Sciatic nerve (tissue), 2 donors: ENCODE measurements at places on chromosomes 16 and 17.

DNA sequence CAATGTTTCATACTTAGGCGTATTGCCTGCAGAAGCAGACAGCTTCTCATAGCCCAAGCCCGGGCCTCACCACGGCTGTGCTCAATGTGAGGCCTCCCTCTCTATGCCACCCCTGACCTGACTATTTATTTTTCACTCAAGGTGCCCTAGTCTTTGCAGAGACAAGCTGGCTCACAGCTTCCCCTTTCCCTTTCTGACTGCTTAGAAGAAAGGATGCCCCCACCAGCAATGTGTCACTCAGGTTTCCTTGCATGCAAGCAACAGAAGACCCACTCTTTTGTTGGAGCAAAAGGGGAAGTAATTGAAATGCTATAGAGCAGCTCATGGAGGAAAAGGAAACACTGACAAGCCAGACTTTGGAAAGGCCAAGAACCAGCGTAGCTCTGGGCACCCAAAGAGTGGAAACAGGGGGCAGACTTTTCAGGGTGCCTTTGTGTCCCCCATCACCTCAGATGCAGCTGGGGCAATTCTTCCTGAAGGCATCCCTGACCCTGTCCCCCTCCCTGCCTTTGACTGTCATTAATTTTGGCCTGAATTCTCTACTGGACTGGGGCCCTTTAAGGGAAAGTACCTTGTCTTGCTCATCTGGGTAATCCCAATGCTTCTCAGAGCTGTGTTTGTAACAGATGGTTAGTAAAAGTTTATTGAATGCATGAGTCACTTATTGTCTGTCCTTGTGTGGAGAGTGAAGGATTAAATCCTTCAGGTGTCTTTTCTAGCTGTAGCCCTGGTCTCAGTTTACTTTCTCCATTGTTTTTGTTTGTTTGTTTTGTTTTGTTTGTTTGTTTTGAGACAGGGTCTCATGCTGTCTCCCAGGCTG is 17.8 kb downstream of the RGS9 start:
- DNase-seq: no peak

- DNase-seq: no peak
These were observed 9.9 kb downstream of the FMNL1 start for GRCh38 chr17:45231481-45232116.

- no peak for DNase-seq
These were observed 1.7 kb downstream of the NUPR1 start for GRCh38 chr16:28537076-28537475.

- DNase-seq: no peak
These were observed 36.1 kb upstream of the CBFA2T3 start for GRCh38 chr16:89013111-89013510.

GRCh38 chr17:59366773-59367656 is 35.6 kb downstream of the YPEL2 start:
- no peak for DNase-seq

GRCh38 chr17:76445697-76446448 is 7.1 kb downstream of the UBE2O start:
- DNase-seq: no peak

DNA sequence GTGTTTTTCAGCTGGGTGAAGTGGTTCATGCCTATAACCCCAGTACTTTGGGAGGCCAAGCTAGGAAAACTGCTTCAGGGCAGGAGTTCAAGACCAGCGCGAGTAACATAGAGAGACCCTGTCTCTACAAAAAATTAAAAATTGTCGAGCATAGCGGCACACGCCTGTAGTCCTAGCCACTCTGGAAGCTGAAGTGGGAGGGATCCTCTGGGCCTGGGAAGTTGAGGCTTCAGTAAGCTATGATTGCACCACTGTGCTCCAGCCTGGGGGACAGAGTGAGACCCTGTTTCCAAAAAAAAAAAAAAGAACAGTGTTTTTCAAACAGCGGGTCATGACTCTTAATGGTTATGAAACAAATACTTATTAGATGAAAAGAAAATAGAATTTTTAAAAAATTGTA is 2.3 kb upstream of the CYTH1 start:
- DNase-seq: no peak

DNA sequence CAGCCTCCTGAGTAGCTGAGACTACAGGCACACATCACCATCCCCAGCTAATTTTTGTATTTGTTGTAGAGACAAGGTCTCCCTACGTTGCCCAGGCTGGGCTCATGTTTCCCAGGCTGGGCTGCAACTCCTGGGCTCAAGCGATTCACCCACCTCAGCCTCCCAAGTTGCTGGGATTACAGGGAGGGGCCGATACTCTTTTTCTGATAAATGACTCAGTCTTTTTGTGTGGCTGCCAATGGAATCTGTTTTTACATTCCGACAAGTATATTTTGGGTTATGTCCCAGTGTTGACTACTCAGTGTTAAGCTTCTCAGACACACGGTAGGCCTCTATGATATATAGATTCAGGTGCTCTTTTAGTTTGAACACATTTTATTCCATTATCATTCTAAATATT is 58.1 kb downstream of the SLFN11 start:
- DNase-seq: no peak

DNA sequence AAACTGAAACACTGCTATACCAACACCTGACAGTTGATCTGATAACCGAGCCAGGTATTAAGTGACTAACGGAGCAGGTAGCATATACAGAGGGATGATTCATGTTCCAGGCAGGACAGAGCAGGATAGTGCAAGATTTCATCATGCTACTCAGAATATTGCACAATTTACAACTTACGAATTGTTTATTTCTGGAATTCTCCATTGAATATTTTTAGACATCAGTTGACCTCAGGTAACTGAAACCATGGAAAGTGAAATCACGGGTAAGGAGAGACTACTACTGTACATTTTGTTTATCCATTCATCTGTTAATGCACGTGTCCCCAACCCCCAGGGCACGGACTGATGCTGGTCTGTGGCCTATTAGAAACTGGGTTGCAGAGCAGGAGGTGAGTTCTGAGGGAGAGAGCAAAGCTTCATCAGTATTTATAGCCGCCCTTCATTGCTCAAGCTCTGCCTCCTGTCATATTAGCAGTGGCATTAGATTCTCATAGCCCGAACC is 14.5 kb upstream of the PPM1E start:
- no peak for DNase-seq

GRCh38 chr17:29119265-29119664 is 60.9 kb downstream of the MYO18A start:
- DNase-seq: no peak

DNA sequence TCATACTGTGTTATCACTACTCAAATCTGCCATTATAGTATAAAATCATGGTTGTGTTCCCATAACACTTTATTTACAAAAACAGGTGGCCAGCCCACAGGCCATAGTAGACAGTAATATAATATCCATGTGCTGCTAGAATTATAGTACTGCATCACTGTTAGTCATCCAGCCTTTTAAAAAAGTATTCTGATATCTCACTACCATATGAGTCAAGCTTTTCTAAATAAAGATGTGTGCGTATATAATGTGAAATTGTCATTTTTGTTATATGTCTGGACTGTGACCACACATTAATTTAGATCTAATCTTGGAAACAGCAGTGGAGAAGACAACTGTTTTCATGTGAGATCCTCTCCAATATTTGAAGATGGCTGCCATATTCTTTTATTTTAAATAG is 1049.1 kb upstream of the GOT2 start:
- DNase-seq: no peak

GRCh38 chr16:85984231-85984880 is 85.4 kb downstream of the IRF8 start:
- DNase-seq: peak; percentile 42

DNA sequence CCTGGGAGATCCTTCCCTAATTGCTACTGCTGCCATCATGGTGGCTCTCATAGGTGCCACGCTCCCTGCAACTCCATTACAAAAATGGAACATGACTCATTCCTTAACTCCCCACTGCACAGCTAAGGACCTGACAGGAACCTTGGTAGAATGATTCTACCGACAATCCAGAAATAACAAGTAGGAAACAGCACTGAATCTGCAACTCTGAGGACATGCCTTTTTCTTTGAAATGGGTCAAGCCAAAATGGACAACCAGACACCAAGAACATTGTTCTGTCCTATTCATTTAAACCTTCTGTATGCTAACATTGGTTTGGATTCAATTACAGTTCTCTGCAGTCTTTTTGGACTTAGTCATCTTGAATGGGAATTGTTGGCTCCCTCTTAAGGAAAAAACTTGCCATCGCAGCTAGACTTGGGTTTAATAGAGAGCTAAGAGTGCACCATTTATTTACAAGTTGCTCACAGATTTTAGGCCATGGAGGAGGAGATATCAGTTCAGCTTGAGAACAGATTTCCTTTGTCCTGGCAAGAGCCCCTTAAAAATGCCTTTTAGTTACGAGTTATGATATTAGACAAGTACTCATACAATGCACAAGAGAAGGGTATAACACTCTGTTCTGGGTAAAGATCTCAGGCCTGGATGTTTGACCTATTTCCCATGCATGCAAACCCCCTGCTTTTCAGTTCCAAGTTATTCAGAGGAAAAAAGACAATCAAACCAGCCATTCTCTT is 20.9 kb upstream of the NSRP1 start:
- DNase-seq: no peak

DNA sequence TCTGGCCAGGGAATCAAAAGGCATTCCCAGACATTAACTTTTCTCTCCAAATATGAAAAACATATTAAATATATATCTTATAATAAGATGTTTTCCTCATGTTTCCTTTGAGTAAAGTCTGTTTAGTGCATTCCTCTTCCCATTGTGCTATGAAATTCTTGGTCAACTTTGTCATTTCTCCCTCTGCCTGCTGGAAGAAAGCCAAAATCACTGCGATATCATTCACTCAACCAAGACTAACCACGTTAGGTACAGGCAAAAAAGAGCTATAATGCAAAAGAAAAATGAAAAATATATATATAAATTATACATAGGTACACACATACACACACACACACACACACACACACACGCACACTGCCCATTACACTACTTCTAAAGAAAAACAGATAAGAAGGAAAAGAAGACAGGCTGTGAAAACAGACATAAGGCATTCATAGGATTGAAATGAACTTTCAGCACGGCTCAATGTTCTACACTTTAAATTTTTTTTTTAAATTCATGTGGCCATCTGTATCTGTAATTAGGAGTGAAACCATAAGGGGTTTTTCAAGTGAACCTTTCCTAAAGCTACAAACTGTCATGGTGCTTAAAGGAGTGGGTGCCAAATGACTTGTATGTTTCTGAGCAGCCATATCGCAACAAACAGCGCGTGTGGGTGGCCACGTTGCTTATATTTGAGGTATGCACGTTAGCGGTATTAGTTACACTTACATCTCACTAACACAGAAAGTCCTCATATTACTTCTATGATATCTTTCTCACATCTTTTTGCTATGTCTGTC is 71.6 kb upstream of the PSMD7 start:
- no peak for DNase-seq

- DNase-seq: no peak
These were observed 412.1 kb downstream of the RBFOX1 start for GRCh38 chr16:7744546-7745264.

- no peak for DNase-seq
These were observed 617.0 kb upstream of the CDH5 start for GRCh38 chr16:65749506-65749905.

DNA sequence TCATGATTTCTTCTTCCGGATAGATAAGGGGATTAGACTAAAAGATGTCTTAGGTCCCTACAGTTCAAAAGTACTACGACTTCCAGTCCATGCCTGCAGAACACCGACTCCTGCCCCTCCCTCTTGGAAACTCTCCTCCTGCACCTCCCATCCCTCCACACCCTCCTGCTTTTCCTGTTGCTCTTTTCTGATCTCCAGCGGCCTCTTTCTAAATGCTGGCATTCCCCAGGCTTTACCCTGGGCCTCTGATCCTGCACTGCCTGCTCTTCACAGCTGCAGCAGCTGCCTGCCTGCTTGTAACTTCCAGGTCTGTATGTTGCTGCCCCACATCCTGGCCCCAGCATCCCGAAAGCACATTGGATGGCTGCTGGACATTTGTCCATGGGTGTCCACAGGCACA is 154.2 kb downstream of the KCNJ12 start:
- DNase-seq: no peak
